ENCODE measurements at places on chromosomes 12 and 14.

GRCh38 chr12:46050805-46051204 lies 60.4 kb upstream of the SCAF11 start:
- H3K4me3 ChIP-seq: no peak overlapping the region
- no peaks in the 10 kb centered on the region for H3K4me1 ChIP-seq

- H3K4me3 ChIP-seq: no peak overlapping the region
- peaks cover 20% of the 10 kb centered on the region for H3K27me3 ChIP-seq
- no peak overlapping the region for H3K27ac ChIP-seq
- DNase-seq: no peak
- no peaks in the 10 kb centered on the region for H3K36me3 ChIP-seq
Measured at GRCh38 chr14:23663127-23663526, 27.0 kb downstream of the DHRS2 start.

GRCh38 chr14:52494444-52494843 lies 57.9 kb downstream of the TXNDC16 start:
- no peaks in the 10 kb centered on the region for H3K27me3 ChIP-seq
- H3K4me3 ChIP-seq: no peak overlapping the region
- H3K36me3 ChIP-seq: no peaks in the 10 kb centered on the region
- no peak overlapping the region for H3K27ac ChIP-seq
- DNase-seq: peak; percentile 7

GRCh38 chr14:75088566-75089373 lies 19.3 kb downstream of the ZC2HC1C start:
- peak; percentile 76 for DNase-seq
- no peak overlapping the region for H3K27ac ChIP-seq
- peaks cover 52% of the 10 kb centered on the region for H3K36me3 ChIP-seq
- H3K27me3 ChIP-seq: no peaks in the 10 kb centered on the region
- no peak overlapping the region for H3K4me3 ChIP-seq

DNA sequence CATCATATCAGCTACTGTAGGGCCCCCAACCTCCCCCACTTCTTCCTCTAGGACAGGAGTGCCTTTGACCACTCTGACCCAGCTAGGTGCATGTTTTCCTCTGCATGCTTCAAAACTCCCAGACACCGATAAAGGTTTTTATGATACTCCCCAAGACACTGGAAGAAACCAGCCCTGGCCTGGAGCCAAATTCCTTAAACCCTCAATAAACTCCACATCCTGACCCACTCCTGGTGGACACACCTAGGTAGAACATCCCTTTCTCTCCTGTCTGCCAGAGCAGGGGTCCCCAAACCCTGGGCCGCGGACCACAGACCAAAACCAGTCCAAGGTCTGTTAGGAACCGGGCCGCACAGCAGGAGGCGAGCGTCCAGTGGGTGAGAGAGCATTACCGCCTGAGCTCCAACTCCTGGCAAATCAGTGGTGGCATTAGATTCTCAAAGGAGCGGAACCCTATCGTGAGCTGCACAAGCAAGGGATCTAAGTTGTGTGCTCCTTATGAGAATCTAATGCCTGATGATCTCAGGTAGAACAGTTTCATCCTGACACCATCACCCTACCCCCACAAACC lies 49.6 kb downstream of the NT5DC3 start:
- H3K36me3 ChIP-seq: no peaks in the 10 kb centered on the region
- no peaks in the 10 kb centered on the region for H3K4me1 ChIP-seq
- H3K27ac ChIP-seq: no peak overlapping the region
- H3K27me3 ChIP-seq: no peaks in the 10 kb centered on the region
- DNase-seq: no peak
